ENCODE measurements at places on chromosomes 12 and 14.

GRCh38 chr14:65044596-65044959 is 57.7 kb downstream of the MAX start:
- no peak for DNase-seq

- no peak for DNase-seq
Observed at GRCh38 chr14:55092341-55092740, 36.7 kb upstream of the LGALS3 start.

- no peak for DNase-seq
Observed at GRCh38 chr12:52370926-52371608, 3.8 kb upstream of the KRT85 start.

- no peak for DNase-seq
Observed at GRCh38 chr12:59570145-59570544, 25.7 kb upstream of the SLC16A7 start.

DNA sequence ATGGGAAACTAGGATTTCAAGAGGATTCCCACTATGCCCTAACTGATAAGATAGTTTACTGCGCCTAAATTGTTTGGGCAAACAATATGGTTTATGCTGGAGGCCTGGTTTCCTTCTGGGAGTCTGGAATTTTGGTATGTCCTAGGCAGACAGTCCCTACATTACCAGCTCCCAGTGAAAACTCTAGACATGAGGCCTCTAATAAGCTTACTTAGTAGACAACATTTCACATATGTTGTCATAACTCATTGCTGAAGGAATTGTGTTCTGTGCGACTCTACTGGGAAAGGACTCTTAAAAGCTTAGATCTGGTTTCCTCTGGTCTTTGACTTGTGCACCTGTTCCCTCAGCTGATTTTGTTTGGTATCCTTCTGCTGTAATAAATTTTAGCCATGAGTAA is 18.0 kb upstream of the PRPF39 start:
- no peak for DNase-seq

GRCh38 chr14:102759456-102760187 is 17.6 kb upstream of the TRAF3 start:
- DNase-seq: no peak

- no peak for DNase-seq
Observed at GRCh38 chr12:108236366-108236765, 102.7 kb downstream of the CMKLR1 start.

- no peak for DNase-seq
Observed at GRCh38 chr12:112285600-112286401, 96.4 kb downstream of the HECTD4 start.

All from CD4-positive, alpha-beta T cell treated with Interleukin-6 at 100 ng/mL for 8 hours (primary cell).